Upper lobe of left lung (tissue), 6 donors: ENCODE measurements at places on chromosomes 11 and 22.
A peak's percentile ranks its signal among the peaks of the same experiment; 100 is the strongest.

DNA sequence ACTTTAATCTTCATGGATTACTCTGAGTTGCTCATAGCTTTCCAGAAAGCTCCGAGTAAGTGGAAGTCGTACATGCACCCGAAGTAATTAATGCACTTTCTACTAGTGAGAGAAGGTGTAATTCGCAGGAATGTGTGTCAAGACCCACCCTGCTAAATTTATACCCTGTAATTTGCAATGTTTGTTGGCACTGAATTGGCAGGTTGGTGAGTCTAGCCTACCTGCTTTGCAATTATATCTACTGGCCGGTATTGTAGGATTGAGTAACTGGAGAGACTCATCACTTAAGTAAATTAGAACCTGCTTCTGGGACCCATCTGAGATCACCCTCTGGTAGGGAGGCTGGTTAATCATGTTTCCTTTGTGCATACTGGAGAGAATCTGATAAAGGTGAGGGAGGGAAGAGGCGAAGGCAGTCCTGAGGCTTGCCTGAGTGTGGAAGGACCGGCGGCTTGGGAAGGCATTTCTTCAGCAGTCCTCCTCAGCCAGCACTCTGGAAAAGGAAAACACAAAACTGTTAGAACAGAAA lies 63.3 kb downstream of the LDLRAD3 start:
- no peak for DNase-seq

GRCh38 chr22:34709641-34710040 lies 356.3 kb upstream of the ISX start:
- no peak for DNase-seq

DNA sequence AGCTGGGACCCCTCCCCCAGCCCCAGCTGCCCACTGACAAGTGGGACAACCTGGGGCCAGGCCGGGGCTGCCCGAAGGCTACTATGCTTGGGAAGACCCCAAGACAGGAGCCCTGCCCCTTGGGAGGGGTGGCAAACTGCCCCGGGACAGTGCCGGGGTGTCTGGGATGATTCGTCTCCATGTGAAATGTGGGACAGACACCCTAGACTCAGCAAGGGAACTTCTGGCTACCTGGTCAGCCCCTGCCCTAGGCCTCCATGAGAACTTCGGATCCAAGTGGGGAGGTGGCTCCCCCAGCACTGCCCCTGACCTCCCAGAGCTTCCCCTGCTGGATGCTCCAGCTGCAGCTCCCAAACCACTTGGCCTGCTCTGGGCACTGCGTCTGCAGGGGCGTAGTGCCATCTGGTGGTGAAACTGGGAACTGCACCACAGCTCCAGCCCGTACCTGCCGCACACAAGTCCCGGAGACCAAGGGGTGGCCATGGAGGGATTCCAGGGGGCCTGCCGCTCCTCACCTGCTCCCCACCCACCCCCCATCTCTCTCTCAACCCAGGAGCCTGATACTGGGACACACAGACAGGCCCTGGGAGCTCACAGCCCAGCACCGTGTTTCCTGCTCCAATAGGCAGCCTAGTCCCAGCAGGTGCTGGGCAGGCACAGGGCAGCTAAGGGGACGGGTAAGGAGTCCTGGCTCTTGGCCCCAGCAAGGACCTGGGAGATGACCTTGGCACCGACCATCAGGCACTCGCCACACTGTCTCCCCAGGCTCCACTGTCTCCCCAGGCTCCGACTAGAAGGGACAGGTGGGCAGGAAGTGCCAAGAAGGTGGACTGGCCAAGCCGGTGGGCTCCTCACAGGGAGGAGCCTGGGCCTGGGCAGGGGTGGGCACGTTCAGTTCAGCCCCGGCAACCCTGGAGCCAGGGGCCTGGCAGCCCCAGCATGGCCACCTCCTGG lies 194.1 kb downstream of the IGLL1 start:
- peak; percentile 78 for DNase-seq

- no peak for DNase-seq
These were observed 40.7 kb upstream of the DKK3 start for GRCh38 chr11:12048936-12049790.

DNA sequence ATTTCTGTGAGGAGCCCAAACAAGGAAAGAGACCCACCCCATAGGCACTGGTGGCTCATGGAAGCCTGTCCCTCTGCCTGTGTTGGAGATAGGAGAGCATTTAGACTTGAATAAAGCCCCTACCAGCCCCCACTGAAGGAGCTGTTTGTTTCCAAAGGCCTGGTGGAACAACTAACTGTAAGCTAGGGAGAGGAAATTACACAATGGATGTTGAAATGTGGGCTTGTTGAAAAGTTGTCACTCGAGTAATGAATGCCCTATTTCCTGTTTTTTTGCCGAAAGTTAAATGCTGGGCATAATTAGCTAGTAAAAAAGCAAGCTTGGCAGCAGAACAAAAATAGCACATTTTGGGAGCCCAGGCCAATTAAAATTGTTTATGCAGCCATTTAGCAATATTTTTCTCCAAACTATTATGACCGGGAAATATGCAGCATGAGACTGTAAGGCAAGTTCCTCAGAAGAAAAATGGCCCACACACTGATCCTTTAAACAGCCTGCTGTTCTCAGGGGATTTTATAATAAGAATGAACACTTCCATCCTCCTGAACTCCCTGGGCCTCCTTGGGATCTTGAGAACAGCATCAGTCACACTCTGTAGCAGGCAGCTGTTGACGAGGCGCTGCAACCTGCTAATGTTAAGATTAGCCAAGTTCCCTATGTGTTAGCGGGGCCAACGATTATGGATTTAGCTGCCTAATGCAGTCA lies 38.6 kb upstream of the LMO2 start:
- DNase-seq: no peak

DNA sequence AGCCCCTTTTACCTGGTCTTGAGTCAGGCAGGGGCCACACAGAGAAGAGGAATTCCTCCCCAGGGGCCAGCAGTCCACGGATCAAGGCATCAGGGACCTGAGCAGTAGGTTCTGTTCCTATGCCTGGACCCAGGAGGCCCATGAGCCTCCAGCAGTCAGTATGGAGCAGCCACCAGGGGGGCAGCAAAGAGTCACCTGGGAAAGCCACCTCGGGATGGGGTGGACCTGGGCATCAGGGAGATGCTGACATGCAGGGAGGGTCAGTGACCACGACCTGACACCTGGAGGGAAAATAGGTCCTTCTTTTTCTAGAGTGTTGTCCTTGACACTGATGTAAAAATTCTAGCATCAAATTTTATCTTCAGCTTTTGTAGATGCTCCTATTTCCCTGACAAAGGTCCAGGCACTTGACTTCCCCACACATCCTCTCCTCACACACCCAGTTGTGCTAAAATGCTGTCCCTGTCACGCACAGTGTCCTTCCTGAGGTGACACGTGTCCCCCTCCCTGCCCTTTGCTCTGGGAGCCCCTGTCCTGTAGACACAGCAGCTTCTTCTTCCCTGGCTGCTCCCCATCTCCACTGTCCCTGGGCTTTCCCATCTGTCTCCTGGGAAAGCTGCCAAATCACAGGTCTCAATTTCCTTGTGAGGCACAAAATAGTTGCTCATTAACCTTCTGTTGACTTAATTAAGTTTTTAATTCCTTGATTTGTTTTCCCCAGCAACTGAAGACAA lies 70.0 kb upstream of the IGLL5 start:
- no peak for DNase-seq

- no peak for DNase-seq
These were observed 35.9 kb downstream of the RPL3 start for GRCh38 chr22:39283322-39284141.

DNA sequence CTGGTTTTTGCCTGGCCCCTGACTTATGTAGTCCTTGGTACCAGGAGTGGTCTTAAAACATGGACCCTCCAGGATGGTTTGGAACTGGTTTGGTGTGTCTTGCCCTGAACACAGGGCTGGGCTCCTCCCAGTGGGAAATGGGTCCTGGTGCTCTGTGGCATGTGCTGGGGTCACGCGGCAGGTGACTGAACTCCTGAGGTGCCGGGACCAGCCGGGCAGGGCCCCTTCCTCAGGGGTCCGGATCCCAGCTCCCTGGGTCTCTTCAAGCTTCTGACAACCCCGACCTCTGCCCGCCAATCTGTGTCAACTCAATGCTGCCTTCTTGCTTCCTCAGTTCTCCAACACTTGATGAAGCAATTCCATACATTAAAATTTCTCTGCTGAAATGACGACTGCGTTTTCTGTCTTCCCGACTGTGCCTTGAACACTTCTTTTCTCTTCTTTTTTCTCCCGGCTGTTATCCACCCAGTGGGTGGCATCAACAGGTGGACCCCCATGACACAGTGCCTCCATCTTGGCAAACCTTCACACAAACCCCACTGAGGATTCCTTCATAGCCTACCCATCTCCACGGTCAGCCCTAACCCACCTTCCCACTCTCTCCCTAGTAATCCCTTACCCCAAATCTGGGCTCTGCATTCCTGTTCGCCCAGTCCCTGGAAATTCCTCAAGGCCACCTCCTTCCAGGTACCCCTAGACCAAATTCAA lies 4.4 kb downstream of the IFT27 start:
- DNase-seq: no peak

GRCh38 chr11:19853920-19854319 lies 141.3 kb downstream of the NAV2 start:
- no peak for DNase-seq

GRCh38 chr11:73116636-73117035 lies 25.5 kb downstream of the FCHSD2 start:
- no peak for DNase-seq

DNA sequence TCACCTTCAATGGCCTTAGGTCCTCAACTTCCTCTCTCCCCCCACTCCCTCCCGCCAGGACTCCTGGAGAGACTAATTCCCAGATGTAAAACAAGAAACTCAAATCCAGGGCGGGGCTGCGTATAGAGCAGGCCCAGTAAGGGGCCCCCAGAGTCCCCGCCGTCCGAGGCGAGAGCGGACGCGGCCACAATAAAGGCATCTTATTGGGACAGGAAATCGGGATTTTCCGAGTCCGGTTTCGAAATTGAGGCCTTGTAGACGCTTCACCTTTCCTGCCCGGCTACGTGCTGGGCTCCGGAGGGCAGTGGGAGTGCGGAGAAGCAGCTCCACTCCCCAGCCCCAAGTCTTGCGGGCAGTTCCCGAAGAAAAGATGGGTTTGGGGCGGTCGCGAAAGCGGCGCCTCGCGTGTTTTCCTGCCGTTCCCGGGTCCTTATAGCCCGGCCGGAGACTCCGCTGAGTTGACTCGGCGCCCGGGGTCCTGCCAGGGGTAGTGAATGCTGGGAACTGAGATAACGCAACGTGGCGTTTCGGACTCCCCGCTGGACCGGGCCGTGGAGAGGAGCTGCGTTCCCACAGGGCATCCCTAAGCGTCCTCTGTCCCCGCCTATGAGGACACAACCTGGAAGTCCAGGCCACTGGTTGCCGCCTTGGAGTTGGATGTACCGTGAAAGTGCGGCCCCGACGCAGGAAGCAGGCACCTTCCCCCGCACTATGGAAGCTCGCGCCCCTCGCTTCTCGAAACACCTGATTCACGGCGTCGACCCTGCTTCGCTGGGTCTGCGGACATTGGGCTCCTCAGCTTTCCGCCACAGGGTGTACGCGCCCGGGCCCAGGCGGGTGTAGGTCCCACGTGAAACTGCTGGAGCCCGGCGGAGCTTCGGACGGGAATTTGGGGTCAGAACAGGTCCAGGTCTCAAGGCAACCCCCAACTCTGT lies 4.8 kb upstream of the CHRM1 start:
- DNase-seq: peak; percentile 77

- no peak for DNase-seq
These were observed 3.3 kb upstream of the HTR3A start for GRCh38 chr11:113971506-113972195.

DNA sequence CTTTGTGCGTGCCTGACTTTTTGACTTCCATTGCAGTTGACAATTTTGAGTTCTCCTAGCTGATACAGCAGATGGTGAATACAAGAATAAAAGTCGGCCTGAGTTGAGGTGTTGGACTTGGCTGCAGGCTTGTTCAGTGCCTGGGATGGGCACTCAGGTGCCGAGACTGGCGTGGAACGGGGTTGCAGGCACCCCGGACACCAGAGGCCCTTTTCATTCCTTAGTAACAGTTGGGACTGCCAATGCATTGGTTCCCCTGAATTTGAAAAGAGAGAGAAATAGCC lies 1.3 kb downstream of the PHRF1 start:
- DNase-seq: no peak

- no peak for DNase-seq
These were observed 141.1 kb downstream of the RCN1 start for GRCh38 chr11:32231909-32232493.

- no peak for DNase-seq
These were observed 100.5 kb downstream of the RASSF10 start for GRCh38 chr11:13109616-13110015.

DNA sequence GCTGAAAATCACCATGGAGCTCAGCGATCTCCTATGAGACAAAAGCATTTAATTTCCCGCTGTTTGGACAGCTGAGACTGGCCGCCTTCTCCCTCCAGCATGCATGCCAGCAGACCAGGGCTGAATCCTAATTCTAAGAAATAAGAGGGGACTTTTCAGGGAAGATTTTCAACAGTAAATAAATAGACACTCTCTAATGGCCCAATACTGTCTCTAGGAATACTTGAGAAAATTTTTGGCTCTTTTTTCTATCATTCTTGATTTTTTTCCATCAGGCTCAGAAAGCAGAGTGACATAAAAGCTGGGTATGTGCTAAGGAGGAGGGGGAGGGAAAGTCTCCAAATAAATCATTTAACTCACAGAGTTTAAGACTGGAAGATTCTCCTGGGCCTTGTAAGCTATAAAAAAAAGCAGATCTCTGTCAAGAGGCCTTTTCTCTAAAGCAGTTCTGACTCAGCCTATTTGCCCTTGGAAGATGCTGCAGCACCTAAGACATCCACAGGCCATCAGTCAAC lies 17.6 kb upstream of the SPON1 start:
- DNase-seq: no peak

- no peak for DNase-seq
These were observed 19.0 kb downstream of the MPPED2 start for GRCh38 chr11:30567120-30567519.

GRCh38 chr11:118155776-118156530 lies 3.3 kb upstream of the SCN4B start:
- no peak for DNase-seq

GRCh38 chr11:129999407-129999806 lies 3.2 kb downstream of the PRDM10 start:
- DNase-seq: no peak

DNA sequence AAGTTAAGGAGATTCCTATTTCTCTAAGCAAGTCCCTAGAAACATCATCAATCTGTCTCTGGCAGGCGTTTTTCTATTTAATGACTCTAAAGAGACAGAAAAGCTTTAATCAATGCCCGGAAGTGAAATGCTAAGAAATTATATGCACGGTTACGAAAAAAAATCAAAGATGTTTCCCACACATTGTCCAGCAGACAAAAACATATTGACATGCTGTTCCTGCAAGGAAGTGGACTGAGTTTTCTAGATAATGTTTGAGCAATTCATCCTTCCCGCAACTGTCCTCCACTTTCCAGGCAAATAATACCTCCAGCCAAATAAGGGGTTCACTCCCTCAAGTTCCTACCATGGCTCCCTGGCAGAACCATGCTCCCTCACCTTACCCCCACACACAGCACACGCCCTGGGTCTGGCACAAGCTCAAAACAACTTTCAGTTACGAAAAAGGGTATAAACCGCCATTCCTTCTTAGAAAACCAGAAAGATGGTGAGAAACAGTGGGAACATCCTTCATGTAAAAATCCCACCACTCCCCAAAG lies 29.6 kb downstream of the GALNT18 start:
- no peak for DNase-seq

GRCh38 chr11:130945896-130946295 lies 29.6 kb upstream of the SNX19 start:
- DNase-seq: no peak
